T-helper 22 cell (primary cell): ENCODE measurements at places on chromosomes 2 and 18.

DNA sequence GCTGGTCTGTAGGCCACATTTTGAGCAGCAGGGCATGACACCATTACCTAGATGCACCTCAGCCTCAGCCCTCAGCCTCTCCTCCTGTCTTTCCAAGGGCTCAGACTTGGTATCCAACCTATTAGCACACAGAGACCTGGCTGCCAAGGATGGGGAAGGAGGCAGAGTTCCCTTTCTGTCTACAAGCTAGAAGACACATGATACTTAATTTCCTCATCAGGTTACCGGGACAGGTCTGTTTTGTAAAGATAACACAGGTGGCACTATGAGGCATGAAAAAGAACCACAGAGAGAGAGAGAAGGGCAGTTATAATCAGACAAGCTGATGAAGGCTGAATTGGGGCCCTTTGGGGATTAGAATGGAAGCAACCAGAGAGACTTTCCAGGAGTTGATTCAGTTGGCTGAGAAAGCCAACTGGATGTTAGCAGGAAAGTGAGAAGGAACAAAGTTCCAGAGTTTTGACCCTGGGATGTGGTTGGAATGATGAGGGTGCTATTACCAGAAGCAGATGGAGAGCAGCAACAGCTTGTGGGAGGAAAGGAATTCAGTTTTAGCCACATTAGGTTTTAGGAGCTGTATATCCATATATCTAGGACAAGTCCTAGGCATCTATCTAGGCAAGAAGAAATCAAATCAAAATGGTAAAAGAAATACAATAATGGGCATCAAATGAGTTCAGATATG is 46.0 kb upstream of the RMND5A start:
- DNase-seq = no peak

DNA sequence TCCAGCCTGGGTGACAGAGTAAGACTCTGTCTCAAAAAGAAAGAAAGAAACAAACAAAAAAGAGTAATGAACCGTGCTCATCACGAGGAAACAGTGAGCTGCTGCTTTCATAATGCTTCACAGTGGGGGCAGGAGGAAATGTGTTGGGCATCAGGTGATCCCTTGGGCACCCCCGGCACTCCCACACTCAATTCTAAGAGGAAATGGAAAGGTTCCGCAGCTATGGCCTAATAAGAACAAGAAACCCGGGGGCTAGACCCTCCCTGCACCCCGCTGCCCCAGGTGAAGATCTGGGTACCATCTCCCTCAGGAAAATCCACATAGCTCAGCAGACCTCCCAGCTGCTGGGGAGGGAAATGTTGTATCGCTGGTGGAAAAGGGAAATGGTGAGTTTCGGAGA is 118.9 kb downstream of the LPIN1 start:
- DNase-seq = no peak

DNA sequence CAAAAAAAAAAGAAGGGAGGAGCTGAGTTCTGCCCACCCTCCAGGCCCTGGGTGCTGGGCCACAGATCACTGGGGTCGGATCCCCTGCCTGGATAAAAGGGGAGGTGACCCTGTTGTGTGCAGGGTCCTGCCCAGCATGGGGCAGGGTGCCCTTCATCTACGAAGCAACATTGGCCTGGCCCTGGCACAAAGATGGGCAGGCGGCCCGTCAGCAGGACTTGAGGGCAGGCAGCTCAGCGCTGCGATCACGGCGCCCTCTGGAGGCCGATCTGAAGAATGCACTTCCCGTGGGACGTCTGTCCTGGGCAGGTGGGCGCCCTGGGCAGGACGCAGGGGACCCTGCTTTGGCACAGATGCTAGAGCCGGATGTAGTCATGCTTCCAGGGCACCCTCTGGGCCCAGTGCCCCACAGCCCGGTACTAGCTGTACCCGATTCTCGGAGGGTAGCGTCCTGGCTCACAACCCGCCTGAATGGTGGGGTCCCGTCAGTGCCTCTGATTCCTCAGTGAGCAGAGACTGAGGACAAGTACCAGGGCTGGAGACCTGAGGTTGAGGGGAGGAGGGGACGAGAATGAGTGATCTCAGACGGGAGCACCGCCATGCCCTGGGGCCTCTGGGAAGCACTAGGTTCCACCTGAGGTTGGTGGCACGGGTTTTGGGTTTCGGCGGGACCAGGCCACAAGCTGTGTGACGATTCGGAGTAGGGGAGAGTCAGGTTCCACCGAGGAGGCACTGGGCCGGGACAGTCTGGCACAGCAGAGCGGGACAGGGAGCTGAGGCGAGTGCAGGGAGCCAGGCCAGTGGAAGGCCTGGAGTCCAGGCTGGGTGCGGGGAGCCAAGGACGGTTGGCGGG is 18.0 kb downstream of the ARID5A start:
- DNase-seq = peak; percentile 43

DNA sequence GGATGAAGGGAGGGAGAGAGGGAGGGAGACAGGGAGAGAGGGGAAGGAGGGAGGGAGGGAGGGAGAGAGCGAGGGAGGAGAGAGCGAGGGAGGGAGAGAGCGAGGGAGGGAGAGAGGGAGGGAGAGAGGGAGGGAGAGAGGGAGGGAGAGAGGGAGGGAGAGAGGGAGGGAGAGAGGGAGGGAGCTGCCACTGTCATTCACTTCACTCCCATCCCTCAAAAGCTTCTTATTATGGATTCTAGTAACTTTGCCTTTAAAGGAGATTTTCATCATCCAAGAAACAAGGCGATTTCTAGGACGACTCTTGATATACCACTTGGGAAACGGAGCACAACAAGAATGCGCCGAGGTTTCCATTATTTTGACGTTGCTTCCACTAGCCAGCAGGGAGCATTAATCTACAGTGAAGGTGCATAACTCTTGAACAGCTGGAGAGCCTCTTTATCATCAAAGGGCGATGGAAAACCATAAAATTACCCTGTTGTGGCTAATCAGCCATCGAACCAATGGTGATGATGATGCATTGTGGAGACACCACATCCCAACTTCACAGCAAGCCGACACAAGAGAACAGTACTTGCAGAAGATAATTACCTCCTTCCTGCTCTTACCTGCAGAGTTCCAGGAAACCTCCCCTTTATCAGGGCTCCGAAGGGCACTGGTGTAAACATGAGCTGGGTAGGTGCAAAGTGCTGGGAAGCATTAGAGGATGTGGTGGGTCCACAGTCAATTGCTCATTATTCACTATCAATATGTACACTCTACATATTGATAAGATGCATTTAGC is 130.5 kb downstream of the EIPR1 start:
- no peak for DNase-seq

DNA sequence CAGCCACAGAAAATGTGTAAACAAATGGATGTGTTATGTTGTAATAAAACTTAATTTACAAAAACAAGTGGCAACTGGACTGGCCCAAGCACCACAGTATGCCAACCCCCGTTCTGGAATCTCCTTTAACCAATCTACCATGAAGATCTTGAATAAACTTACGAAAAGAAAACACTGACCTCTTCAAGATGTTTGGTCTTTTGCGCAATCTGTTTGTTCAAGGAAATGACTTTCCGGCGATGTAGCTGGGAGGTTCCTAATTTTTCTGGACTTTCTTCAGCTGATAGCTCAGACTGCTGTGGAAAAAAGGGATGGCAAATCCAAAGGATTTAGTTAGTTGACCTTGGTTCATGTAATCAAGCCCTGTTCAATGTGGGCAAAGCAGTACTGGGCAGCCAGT is 55.7 kb downstream of the CCDC93 start:
- DNase-seq = no peak

DNA sequence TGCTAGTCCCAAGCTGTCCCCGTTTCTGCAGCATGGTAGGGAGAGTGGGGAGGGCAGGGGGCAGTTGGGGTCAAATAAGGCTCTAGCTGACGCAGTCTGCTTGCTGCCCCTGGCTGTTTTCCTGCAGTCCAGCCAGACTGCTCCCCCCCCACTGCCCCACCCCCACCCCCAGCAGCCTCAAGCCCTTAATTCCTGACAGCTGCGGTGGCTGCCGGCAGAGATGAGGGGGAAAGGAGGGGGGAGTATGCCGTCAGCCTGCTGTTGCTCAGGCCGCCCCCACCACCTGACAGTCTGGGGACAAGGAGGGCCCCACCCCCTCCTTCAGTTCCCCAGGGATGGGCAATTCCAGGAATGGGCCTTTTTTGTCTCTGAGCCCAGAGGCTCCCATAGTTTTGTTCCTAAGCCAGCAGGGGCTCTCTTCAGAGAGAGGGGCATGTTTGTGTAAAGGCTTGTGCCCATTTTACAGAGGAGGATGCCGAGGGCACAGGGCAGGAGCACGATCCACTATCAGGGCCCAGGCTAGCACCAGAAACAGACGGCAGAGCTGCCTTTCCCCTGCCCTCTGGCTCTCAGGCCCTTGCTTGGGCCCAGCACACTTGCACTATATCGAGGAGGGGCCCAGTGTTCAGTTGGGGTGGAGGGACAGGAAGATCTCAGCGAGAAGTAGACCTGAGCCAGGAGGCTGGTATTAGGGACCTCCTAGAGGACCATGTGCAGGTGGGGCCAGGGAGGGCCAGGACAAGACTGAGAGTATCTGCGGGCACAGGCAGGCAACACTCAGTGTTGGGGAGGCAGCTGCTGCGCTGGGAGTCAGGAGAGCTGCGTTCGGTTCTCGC is 1.5 kb upstream of the WNT10A start:
- DNase-seq = no peak

GRCh38 chr2:88091943-88092342 is 24.3 kb downstream of the SMYD1 start:
- no peak for DNase-seq
